Kidney glomerular epithelial cell (primary cell): ENCODE measurements at places on chromosomes 5 and 9.
A peak's percentile ranks its signal among the peaks of the same experiment; 100 is the strongest.

- no peak for DNase-seq
Measured at GRCh38 chr5:37723162-37723961, 116.5 kb downstream of the GDNF start.

GRCh38 chr5:160545832-160546231, 124.2 kb downstream of the PTTG1 start:
- DNase-seq, result no peak

DNA sequence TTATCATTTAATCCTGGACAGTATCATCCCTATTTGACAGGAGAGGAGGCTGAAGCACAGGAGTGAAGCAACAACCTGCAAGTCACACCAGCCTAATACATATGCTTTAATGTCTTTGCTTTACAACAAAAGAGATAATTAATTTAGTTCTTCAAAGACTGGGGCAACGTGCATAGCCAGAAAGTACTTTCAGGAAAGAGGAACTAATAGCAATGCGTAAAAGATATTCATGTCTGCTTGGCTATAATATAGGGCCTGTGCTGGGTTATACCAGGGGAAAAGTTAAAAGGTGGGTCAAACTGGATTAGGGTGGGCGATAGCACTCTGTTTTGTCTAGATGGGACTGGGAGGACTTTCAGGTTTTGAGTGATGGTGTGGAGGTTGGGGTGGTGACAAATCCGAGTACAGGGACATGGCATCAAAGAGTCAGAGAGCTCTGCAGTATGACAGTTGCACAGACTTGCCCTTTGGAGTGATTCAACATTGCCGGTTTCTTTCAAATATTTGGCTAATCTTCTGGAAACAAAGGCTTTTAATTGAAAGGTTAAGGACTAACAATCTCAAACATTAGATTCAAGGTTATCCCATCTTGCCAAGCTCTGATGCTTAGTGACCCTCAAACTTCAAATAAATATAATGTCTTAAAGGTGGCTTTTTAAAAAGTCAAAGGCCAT, 11.9 kb downstream of the DAB2 start:
- DNase-seq, result no peak

GRCh38 chr5:89351975-89352374, 469.0 kb upstream of the MEF2C start:
- no peak for DNase-seq

DNA sequence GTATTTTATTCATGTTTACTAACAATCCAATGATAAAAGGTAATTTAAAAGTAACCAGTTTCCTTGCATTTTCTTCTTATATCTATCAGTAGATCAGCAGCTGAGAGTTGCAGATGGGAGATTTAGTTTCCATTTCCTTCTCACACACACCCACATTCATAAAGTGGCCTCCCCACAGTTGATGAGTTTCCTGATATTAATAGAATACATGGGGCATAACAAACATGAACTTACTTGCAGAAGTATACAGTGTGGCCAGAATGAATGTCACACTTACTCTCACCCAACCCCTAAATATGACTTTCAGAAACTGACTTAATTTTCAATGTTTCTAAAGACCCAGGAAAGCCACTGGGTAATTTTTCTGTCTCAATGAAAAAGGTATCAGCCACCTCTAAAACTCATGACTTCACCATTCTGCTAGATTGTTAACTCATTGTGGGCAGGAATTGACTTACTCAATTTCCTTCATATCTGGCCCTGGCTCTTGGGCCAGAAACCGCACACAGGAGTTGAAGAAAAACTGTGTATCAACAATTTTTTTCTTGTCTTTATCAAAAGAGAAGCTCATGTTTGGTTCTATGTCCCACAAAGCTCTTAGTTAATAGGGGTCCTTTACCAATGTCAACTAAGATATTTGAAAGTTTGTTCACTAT, 63.5 kb upstream of the OSMR start:
- no peak for DNase-seq

DNA sequence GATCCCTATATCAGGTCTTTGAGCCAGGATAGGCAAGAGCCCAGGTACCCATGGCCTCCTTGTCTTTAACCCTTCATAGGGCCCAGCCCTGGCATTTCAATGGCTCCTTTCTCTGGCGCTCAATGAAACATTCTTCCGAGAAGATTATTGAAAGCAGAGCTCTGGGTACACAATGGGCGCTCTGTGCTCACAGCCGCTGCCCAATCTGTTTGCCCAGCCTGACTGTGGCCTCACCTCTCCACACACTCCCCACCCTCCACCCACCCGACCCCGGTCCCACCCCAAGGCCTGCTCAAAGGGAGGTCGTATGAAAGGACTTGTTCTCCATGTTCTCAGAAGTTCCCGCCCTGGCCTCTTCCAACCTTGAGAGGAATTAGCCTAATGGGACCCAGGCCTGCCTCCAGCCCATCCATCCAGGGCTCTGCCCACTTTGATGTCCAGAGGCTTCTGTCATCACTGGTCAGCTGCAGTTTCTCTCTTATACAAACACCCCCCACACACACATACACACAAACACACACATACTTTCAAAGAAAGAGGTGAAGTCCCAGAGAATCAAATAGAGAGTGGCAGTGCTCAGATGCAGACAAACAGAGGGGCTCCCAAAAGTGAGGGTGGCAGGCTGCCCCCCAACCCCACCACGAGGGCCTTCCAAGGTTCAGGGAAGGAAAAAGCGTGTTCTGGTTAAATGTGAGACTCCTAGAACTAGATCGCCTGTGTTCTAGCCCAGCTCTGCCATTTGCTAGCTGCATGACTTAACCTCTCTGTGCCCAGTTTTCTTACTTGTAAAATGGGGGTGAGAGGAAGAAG, 5.1 kb upstream of the ARSI start:
- no peak for DNase-seq

DNA sequence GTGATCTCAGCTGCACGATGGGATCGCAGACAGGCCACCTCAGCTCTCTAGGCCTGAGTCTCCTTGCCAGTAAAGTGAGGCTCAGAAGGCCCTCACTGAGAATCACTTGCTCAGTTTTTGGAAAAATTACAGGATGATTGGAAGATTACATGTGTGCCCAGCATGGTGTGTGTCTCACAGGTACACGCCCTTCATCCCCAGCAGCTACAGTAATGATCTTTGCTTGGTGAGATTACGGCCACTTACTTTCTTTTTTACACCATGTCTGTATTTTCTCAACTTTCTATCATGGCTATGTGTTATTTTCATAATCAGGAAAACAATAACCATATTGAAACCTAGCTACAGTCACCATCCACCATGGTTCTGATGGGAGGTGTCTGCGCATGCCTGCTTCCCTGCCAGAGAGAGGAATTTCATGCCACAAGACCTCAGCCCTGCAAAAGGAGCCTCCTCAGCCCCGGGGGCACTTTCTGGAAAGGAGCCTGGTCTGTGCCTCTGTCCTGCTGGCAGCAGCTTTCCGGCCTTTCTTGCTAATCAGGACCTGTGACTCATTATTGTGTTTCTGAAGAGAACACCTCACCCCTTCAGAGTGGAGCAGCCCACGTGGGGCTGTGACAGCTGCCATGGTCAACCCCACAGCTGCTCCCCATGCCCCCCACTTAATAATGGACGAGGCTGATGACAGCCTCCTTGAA, 64.2 kb upstream of the OLFM1 start:
- DNase-seq, result no peak

DNA sequence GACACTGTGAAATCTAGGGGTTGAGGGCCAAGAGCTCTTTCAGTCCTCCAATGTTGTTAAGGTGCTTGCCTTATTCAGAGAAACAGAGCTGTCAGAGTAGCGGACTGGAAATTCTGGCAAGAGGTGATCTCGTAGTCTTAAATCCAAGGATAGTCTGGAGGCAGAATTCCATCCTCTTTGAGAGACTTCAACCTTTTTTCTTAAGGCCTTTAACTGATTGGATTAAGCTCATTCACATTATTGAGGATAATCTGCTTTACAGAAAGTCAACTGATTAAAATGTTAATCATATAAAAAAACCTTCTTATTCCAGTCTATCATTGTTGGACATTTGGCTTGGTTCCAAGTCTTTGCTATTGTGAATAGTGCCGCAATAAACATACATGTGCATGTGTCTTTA, 243.1 kb upstream of the COX7C start:
- no peak for DNase-seq

DNA sequence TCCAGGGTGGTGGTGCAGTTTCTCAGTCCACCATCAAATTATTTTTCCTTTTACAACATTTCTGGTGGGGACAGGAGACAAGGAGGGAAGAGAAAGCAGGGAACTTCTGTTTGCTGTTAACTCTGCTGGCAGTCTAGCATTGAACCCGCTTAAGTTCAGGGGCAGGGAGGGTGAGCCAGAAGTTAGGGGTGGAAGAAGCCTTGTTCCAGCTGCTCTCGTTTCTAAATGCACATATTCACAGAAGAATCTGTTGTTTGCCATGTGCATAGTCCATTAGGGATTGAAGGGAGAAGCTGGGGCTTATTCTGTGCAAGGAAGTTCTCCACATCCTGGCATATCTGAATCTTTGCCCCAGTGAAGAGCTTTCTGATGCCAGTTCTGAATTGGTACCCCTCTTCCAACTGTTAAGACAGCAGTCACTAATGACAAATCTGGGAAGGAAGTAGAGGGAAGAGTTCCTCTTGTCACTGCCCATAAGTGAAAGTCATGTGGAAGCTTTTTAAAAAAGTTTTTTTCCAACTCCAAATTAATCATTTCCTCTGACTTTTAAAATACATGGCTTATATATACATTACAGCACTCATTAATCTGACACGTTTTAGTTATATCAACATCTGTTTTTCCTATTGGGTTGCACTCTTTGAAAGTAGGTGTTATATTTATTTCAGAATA, 32.6 kb upstream of the ACOT12 start:
- DNase-seq, result no peak

- DNase-seq, result peak; percentile 70
Measured at GRCh38 chr5:81856948-81857928, 106.3 kb upstream of the SSBP2 start.

DNA sequence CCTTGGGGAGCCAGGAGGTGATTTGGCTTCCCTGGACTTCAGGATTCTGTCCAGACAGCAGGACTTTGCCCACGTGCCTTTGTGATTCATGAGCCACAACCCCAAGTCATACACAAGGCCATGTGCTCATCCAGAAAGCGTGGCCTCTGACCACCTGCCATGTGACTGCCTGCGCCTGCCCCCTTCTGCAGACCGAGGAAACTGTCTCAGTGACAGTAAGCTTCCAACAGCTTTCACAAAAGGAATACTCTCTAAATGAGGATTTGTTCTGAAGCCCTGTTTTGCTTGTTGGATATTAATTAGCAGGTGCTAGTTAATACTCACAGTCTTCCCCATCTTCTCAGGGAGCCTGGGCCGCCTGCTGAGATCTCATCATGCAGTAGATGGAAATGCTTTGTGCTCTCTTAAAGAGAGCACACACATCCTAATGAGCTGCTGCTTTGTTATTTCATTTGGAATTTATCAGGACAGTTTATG, 36.9 kb upstream of the ANGPTL2 start:
- DNase-seq, result peak; percentile 13

DNA sequence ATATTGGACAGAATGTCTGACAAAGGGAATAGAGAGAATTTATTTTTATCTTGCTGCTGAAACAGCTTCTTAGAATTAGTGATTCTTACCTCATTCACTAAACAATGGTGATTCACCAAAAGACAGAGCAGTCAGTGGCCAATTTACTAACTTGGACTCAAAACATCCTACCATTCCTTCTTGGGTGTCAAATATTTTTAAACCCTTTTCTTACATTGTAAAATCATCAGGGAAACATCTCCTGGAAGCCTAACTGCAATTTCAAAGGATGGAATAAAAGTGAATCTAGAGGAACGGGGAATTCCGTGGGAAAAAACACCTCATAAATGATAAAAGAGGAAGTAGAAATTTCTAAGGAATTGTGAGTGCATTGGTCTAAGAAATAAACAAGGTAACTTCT, 97.7 kb downstream of the LHFPL2 start:
- DNase-seq, result no peak

DNA sequence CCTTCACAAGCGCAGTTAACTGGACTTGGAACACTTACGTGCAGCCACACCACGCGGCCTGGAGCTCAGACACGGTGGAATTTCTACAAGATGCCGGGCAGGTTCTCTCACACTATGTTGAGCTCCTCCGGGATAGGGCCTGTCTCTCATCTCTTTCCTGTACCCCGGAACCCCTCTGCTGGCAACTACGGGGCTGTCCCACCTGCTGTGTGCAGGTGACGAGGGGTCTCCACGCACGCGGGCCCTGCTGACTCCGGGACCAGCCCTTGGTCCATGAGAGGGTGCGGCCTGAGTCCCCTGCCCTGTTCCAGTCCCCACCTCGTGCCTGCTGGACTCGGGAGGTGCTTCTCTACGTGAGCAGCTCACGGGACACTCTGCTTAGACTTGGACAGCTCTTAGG, 40.1 kb downstream of the SLC6A3 start:
- DNase-seq, result no peak

DNA sequence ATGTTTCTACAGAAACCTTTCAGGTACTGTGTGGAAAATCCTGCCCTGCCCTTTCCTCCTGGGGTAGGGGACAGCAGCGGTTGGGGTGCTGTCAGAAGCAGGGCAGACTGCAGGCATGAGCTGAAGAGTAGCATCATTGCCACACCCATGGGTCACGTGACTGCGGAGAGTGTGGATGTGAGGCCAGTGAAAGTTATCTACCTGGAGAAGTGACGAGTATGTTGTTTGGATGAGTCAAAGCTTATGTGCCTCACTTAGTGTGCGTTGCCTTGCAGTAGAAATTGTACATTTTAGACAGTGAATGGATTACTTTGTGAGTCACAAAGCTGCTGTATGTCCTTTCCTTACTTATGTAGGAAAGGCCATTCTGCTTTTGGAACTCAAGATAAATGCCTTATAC, 21.7 kb upstream of the ACTBL2 start:
- no peak for DNase-seq

- DNase-seq, result no peak
Measured at GRCh38 chr5:102583276-102584124, 84.7 kb upstream of the SLCO6A1 start.

DNA sequence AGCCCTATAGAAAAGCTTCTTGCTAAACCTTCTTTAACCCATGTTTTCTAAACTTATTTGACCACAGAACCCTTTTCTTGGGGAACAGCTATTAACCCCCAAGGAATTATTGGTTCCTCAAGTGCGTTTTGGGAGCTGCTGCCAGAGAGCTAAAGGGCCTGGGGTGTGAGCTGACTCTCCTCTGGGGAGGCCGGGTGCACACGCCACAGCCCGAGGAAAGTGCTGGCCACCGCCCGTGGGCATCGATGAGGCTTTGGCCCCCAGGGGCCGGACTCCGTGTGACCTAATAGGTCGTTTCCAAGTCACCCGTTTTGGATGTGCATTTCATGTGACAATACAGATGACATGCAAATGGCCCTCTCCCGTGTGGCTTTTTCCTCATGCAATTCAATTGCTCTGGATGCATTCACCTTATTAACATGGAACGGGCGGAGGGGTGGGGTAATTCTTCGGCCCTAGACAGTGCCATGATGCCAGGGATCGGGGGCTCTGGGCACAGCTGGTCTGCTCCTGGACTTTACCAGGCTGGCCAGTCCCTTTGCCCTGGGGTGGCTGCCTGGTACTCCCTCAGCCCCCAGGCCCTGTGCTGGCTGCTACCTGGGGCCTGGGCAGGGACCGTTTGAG, 19.5 kb downstream of the PLPP7 start:
- no peak for DNase-seq

- DNase-seq, result no peak
Measured at GRCh38 chr5:56095579-56096102, 100.9 kb upstream of the IL6ST start.
